ENCODE measurements at places on chromosomes 3 and 15.

DNA sequence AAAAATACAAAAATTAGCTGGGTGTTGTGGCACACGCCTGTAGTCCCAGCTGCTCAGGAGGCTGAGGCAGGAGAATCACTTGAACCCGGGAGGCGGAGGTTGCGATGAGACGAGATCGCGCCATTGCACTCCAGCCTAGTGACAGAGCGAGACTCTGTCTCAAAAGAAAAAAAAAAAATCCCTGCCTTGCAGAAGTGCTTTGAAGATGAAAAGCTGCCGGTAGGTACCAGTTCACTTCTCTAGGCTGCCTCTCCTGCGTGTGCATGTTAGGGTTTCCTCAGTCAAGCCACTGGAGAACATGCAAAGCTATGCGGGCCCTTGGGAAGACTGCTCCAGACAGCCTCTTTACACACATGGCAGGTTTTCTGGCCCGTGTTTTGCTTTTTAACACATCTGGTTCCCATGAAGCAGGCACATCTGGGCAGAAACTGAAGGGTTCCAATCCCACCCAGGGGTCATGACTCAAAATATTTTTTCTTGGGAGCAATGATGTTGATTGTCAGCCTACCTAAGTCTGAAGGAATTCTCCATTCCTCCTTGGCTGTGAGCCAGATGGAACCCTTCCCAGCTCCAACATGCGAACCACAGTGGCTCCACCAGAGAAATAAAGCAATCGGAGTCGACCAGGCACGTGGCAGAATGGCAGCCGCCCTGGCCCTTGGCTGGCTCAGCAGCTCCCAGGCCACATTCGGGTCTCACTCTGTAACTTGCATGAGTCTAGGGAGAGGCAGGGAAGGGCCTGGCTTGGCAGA lies 29.6 kb downstream of the MGLL start:
- DNase-seq = no peak

DNA sequence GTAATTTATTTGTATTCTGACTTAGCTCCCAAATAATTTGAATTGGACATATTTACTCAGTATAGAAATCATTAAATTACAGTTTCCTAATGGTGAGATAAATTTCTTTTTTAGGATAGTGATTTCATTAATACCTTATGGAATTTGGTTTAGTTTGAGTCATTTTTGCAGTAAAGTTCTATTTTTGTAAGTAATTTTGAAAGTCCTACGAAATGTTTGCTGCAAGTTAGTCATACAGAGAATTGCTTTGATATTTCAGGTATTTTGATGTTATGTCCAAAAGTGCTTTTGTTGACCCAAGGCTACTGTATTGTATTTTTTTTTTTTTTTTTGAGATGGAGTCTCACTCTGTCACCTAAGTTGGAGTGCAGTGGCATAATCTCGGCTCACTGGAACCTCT lies 41.7 kb downstream of the TCF12 start:
- no peak for DNase-seq

- peak; percentile 30 for DNase-seq
These were observed 41.5 kb downstream of the DLG1 start for GRCh38 chr3:197256836-197257444.

DNA sequence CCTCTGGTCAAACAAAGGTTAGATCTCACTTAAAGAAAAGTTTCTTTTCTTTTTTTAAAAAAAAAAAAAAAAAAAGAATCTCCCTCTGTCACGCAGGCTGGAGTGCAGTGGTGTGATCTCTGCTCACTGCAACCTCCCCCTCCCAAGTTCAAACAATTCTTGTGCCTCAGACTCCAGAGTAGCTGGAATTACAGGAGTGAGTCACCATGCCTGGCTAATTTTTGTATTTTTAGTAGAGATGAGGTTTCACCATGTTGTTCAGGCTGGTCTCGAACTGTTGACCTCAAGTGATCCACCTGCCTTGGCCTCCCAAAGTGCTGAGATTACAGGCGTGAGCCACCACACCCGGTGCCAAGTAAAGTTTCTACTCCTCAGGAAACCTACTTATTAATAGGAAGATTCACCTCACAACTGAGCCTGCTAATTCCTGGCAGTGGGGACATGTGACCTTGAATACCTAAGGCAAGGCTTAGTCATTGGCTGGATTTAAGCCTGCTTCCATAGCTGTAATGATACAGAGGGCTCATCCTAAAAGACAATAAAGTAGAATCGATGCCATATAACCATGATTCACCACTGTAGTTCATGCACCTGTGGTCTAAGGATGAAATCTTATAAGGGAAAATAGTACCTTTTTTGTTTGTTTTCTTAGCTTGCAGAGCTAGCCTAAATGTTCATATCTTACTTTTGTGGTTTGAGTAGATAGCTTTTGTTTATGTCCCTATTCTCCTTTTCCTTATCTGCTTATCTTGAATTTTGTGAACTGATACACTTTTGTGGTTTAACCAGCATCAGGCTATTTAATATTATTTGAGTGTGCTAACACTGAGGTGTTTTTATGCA lies 24.8 kb upstream of the RBMS3 start:
- no peak for DNase-seq

DNA sequence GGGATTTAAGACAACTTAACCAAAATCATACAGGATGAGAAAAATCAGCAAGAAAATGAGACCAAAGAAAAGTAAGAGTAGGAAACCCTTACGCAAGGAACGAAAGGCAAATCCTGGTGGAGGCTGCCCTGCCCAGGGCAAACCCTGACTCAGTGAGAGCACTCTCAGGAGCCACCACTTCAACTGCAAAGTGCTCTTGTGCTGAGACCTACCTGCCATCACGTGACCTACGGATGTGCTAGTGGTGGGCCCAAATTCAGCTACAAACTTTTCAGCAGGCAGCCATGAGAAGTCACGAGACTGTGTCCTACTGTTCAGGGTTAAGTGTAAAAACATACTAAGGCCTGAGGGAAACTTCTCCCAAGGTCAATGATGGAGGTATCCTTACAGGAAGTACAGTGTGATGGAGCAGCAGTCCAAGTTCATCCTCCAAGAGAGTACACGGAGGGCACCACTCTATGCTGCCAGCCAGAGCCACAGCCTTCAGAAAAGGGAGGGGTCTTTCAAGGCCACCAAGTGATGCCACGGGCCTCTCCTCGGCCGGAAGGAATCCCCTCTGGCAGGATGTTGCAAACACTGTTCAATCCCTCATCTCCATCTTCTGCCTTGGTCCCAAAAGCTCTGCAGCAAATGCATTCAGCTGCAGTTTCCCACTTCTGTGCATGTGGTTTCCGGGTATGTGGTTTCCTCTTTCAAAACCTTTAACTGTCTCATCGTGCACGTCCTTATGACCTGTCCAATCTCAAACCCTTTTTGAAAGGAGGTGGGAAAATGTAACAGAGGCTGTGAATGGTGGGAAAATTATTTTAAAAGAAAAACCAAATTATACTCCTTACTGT lies 9.5 kb downstream of the CHSY1 start:
- no peak for DNase-seq

DNA sequence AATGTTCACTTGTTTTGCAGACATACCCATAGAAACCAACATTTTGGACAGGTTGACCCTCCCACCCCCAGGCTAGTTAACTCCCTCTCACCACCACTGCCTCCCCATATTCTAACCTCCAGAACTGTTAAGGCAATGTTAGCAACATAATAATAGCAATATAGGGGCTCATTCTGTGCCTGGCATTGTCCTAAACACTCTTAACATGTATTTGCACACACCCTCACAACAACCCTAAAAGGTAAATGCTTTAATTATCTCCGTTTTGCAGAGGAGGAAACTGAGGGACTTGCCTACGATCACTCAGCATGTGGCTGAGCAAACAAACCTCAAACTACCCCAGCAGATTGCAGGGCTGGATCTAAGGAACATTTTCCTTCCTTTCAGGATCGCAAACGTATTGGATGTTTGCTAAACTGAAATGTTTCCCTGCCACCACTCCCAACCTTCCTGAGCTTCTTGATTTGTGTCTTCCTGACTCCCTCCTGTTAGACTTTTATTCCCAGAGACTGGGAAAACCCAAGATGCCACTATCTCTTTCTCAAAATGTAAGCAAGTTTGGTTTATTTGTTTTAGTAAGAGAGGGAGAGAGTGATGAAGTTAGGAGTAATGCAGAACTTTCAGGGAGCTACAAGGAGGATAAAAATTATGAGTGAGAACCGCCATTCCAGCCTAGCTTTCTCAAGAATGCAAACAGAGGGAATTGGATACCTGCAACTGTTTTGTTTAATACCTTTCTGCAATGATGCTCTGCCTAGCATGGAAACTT lies 1.3 kb downstream of the SCG5 start:
- no peak for DNase-seq

DNA sequence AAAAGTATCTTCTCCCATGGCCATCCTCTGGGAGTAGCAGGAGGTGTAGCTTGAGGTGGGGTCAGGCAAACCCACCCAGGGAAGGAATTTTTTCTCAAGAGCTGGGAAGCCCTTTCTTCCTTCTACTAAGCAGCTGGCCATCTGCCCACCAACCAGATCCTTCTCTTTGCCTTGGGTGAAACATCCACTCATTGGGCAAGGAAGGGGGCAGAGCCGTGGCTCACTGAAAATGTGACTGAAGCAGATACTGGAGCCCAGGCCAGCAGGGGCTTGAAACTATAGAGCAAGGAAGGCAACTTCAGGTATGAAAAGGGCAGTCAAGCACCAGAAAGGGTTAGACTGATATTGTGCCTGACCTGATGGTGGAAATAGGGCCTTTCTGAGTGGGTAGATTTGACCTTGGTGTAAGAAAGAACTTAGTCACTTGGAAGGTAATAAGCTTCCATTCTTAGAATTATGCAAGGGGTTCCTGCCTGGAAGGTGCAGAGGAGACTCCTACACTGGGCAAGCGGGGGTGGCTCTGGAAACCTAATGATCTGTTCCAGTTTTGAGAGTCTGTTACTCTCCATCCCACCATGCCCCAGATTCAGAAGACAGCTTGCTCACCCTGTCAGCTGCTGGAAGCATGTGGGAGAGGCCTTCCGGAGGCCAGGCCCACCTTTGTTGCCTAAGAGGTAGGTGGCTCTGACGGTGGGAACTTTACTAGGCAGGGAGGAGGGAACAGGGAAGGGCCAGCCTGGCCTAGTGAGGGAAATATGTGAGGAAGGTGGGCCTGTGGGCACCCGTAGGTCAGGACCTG lies 22.0 kb upstream of the PLA2G4E start:
- DNase-seq = no peak

DNA sequence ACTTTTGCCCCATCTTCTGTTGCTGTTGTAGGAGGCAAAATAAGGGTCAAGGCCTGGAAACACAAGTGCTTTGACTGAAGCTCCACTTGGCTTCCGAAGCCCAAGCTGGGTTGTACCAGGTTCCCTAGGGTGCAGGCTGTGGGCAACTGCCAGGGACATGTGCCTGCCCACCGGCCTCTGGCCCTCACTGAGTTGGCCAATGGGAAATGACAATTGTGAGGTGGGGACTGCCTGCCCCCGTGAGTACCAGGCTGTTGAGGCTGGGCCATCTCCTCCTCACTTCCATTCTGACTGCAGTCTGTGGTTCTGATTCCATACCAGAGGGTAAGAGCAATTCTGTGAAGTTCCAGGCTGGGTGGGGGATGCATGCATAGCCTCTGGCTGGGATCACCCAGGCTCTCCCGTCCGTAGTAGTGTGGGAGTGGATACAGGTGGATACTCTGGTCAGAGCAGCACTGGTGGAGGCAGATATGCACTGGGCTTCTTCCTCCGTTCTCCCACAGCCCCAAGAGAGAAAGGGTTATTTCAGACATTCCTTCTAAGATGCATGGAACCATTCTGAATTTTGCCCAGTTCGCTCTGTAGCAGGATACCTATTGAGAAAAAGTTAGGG lies at the start of gene ADIPOQ:
Gene ADIPOQ (plus strand): TSS at position 285 of the 613 bp plus-strand sequence. CDS start 10,349 bp downstream, outside the sequence.
- DNase-seq = no peak

- no peak for DNase-seq
These were observed 7.5 kb downstream of the PLIN1 start for GRCh38 chr15:89671687-89672086.

DNA sequence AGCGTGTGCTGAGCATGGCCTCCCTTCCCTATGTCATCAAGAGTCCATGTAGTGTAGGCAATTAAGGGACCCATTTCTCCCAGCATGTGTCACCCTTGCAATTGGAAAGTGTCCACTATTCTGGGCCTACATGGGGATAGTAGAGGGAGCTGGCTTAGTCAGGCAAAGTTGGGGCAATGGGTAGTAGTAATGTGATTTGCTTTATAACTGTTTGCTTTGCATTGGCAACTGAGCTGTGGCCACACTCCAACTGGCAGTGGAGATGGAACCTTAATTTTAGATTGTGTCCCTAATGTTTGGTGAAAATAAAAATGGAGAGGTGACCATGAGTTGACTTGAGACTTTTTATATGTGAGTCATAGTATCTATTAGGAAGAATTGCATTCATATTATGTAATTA lies 97.7 kb upstream of the SAMMSON start:
- DNase-seq = no peak

DNA sequence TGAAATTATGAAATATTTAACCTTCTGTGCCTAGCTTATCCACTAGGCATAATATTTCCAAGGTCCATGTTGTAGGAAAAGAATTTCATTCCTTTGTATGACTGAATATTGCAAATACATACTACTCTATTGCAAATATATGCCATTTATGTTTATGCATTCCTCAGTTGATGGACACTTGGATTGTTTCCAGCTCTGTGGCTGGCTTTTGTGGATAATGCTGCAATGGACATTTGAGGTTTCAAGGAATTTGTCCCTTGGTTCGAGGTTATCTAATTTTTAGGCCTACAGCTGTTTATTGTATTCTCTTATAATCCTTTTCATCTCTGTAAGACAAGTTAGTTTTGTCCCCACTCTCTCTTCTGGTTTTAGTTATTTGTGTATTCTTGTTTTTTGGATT lies 7.7 kb upstream of the AADACL2 start:
- DNase-seq = no peak

DNA sequence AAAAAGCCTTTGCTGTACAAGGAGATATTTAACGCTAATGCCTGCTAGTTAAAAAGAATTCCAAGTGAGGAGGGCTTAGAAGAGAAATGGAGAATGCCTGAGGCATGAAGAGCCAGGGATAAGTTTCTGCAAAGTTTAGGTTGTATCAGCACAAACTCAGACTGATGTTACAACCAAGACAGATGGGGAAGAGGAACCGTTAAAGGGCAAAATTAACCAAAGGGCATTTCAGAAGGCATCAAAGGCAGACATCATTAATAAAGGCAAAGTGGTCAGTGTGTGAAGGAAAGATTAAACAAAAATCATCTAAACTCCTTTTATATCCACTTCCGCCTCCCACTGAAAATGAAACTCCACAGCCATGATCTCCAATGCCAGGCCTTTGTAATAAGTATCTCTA lies 7.0 kb downstream of the MYO5A start:
- DNase-seq = no peak

DNA sequence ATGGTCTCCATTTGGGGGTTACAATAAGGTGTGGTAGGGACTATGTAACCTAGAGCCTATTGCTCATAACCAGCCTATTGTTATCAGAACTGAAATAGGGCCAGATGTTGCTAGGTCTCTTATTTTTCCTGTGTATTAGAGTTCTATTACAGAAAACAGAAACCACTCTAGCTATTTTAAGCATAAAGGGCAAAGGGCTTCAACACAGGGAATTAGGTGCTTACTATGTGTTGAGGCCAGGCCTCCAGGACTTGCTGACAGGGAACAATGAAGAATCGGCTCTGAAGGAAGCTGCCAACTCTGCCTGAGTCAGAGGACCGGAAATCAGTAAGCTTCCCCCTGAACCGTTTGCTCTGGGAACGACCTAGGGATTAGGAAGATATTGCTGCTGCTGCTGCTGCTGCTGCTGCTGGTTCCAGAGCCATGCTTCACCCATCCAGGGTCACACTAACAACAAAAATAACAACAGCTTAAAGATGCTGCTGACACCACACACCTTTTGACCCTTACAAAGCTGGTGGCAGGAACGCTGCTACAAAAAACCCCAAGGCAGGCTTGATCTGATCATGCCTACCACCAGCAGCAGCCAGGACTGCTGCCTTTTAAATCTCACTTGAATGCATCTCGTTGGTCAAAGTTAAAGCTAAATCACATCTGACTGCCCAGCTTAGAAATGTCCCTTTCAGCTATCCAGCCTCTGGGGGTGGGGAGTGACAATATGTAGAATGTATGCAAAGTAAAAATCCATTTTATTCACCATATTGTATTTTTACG lies 276.9 kb upstream of the IL12A start:
- DNase-seq = no peak
